ENCODE measurements at places on chromosomes 12 and 14.

GRCh38 chr14:76424359-76424758 is 48.4 kb downstream of the ESRRB start:
- no peak for DNase-seq

DNA sequence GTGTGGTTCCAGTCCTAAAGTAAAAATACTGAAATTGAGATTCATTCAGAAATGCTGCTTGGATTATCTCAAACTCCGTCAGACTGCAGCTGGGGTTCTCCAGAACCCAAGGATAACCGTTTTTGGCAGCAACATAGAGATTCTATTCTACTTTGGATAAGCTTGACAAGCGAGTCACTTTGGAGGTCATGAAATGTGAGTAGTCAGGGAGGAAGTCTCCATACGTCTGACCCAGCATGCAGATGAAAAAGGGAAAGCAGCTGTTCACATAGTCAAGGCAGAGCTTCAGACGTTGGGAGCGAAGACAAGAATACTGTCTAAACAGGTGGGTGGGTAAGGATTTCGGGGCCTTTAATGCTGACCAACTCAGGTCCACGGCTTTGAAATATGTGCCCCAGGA is 14.9 kb upstream of the HSP90B1 start:
- no peak for DNase-seq

GRCh38 chr14:21095430-21096205 is 2.8 kb downstream of the ZNF219 start:
- DNase-seq, result no peak

DNA sequence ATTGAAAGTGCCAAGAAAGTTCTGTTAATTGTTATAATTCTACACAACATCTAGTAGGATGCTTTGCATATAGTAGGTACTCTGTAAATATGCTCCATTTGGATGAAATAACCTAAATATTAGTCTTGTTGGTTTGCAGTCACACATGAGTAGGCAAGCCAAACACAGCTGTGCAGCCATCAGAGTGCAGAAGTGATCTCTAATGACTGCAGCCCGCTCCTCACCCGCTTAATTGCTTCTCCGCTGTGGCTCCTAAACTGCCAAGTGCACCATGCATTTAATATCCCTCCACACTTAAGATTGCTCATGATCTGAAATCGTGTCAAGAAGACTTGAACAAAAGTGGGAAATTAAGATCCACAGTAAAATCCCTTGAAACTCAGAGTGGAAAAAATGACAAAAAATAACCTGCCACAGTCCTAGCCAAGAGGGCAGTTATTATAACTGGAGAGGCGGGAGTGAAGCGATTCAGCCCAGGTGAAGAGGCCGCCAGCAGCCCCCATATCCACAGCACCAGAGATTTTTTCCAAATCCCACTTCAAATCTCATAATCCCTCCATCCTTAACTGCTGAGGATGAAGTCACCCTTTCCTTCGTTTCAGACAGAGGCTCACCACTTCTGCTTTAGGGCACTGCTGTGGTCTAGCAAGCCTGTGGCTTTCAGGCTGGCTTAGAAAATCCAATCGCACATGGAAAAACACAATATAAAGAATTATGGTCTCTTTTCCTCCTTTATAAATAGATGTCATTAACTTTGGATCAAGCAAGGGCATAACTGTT is 69.5 kb downstream of the TMEM30B start:
- DNase-seq, result no peak

- no peak for DNase-seq
These were observed 197.0 kb upstream of the AMIGO2 start for GRCh38 chr12:47276621-47277309.

- DNase-seq, result no peak
These were observed 10.6 kb upstream of the VWF start for GRCh38 chr12:6135071-6135470.

GRCh38 chr12:22799503-22799902 is 174.5 kb downstream of the ETNK1 start:
- DNase-seq, result no peak

DNA sequence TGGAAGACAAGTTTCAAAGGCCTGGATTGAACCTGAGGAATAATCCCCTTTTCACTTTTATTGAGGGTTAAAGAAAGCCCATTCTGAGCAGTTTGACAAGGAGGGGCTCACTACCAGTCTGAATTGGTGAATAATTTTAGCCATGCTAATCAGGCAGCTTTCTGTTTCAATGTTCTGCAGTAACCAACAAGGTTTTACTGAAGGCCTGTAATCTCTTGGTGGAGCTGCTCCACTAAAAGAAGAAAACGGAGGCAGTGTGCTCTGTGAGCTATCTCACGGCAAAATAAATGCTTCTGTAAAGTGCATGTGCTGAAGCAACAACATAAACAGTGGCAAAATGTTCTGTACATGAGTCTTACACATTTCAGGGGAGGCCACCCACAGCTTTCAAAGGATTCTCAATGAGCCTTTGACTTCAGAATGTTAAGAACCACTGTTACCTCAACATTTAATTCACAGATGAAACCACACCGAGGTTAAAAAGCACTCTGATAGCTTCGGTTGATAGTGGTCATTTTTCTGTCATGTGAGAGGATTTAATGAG is 111.2 kb downstream of the LRIG3 start:
- no peak for DNase-seq

GRCh38 chr12:67305544-67305943 is 36.4 kb downstream of the CAND1 start:
- DNase-seq, result no peak

GRCh38 chr14:94853920-94854319 is 84.0 kb upstream of the GSC start:
- DNase-seq, result no peak

Data from AG04449 (cell line).